Testis (tissue), 5 donors: ENCODE measurements at places on chromosomes 12 and 14. TPM values are rescaled to one million over a fixed set of nuclear protein-coding genes. Genes with fewer than 3 reads are reported as not detected.

C1S gene
- total RNA-seq = 190 TPM

DHH gene
- total RNA-seq = 97.6 TPM

OR6C70 gene
- not detected for total RNA-seq

CD9 gene
- total RNA-seq = 31.2 TPM

TOMM20L gene
- total RNA-seq = 9.8 TPM

FAM181A gene
- total RNA-seq = 12.7 TPM

TAS2R30 gene
- total RNA-seq = 11.1 TPM
